NCI-H2081 (cell line): ENCODE measurements at places on chromosomes 11 and 22.

DNA sequence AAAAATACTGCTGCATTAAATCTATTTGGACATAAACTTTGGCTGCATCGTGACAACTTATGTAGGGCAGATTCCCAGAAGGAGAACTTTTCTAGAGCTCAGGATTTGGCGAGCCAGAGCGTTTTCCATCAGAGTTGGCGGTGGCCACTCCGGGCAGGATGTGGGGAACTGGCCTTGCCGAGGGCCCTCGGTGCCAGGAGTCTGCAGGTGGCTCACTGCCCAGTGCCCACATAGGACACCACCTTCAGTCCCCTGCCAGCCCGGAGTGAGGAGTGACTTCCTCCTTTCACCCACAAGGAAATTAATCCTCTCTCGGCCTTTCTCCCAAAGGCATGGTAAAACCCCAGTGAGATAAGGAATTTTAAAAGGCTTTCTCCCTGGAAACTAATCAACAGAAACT lies 1.6 kb upstream of the LGALS2 start:
- DNase-seq, result no peak

- no peak for DNase-seq
Measured at GRCh38 chr22:46965555-46966494, 203.4 kb downstream of the TBC1D22A start.

GRCh38 chr22:29719899-29720645 lies at the start of gene CABP7:
Gene CABP7, plus strand, starts transcription at chr22:29720003. Its CDS starts 422 bp downstream, at chr22:29720425.
- DNase-seq, result no peak

- peak; percentile 83 for DNase-seq
Measured at GRCh38 chr11:130634961-130635473, 186.6 kb downstream of the ADAMTS15 start.

DNA sequence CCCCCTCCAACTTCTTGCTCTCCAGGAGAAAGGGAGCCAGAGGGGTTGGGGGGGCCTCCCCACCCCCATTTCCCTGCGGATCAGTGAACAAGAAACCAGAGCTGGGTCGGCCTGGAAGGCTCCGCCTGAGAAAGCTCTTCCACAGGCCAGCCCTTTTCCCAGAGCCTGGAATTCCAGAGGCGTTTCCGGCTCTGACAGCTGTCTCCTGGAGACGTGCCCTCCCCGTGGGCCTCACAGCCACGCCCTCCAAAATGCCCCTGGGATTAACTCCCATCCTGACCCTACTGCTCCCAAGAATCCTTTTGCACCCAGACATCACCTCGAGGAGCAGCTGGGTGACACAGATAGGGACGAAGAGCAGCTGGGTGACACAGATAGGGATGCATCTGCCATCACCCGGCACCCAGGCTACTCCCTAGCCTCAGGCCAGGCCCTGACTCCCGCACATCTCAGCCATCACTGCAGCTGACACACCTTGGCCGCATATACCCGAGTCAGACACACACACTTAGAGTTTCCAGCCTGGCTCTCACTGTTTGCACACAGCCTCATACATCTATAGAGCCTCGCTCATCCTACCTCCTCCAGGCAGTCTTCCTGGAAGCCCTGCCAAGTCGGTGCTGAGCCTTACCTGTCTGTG lies 7.6 kb upstream of the CDC42EP1 start:
- DNase-seq, result no peak

DNA sequence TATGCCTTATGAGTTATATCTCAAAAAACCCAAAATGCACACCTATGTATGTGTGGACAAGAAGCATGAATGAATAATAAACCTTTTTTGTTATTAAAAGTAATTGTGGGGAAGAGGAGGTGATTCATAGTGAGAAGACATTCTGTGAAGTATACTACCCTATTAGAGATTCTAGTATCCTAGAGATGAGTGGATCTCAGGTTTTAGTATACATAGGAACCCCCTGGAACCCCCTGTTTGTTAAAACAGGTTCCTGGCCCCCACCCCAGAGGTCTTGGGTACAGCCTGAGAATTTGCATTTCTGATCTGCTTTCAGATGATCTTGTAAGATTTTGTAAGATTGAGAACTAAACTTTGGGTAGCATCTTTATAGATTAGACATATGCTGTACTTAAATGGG lies 17.5 kb downstream of the NUCB2 start:
- DNase-seq, result no peak

- DNase-seq, result no peak
Measured at GRCh38 chr11:10309163-10310093, 4.6 kb downstream of the ADM start.

GRCh38 chr22:39197578-39197977 lies 45.1 kb upstream of the CBX7 start:
- DNase-seq, result no peak

DNA sequence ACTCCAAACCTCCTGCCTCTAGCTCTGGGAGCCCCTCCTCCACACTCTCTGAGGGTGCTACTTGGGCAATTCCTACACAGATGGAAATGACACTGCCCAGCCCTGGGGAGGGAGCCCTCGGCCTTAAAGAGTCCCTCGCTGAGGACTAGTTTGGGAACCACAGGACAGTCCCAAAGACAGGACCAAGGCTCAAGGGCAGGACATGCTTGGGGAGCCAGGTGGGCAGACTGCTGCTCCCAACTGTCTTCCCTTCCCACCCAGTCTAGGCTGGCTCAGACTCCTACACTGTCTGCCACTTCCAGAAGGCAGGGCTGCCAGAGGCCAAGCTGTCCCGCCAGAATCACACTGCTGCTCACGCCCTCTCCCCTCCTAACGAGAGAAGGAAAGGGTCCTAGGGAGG lies 9.8 kb downstream of the ARRB1 start:
- DNase-seq, result no peak

GRCh38 chr22:35638410-35638809 lies 9.8 kb upstream of the APOL6 start:
- no peak for DNase-seq
